ENCODE measurements at places on chromosomes 16 and 17.

DNA sequence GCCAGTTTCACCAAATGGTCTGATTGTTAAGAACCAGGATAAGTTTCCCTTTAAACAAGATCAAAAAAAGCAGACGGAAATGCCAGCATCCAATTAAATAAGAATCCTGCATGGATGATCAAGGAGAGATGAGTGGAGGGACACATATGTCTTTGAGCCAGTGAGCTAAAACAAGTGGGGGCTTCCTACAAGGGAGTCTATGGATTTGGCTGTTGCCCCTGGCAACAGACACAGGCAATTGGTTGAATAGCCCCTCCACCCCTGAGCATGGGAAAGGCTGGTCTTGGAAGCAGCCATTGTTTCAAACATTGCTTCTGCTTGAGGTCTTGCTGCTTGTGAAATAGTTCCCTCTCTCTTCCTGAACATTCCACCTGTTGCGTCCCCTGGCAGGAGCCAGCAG is 374.7 kb upstream of the ERCC4 start:
- no peak for DNase-seq

GRCh38 chr16:68234188-68235107 is 1.5 kb downstream of the ESRP2 start:
- DNase-seq = peak; percentile 63

DNA sequence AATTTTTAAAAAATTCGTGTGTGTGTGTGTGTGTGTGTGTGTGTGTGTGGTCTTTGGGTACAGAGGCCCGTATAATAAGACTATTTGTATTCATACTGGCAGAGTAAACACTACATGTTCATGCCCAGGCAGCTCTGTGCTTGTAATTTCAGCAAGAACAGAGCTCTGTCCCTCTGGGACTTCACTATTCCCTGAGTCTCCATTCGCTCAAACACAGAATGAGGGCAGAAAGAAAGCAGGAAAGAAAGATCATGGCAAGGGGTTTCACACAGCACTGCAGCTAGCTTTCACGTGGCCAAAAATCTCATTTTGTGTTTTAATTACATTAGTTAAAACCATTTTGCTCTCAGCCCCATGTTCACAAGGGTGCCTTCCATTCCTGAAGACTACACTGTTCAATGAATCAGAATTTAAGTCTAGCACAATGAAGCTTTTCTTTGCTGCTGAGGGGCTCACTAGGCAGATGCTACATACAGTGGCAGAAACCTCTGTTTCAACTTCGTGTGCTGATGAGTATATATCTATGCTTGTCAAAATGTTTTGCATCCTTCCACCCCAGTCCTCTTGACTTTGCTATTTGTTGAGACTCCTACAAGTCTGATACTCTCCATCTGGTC is 198.4 kb upstream of the C17orf78 start:
- DNase-seq = no peak

- no peak for DNase-seq
Measured at GRCh38 chr16:61879306-61879705, 156.9 kb downstream of the CDH8 start.

- no peak for DNase-seq
Measured at GRCh38 chr17:58679263-58680037, 12.4 kb downstream of the TEX14 start.

GRCh38 chr16:10080051-10080772 is 102.0 kb downstream of the GRIN2A start:
- no peak for DNase-seq

GRCh38 chr17:21268596-21269188 is 15.5 kb upstream of the NATD1 start:
- no peak for DNase-seq

DNA sequence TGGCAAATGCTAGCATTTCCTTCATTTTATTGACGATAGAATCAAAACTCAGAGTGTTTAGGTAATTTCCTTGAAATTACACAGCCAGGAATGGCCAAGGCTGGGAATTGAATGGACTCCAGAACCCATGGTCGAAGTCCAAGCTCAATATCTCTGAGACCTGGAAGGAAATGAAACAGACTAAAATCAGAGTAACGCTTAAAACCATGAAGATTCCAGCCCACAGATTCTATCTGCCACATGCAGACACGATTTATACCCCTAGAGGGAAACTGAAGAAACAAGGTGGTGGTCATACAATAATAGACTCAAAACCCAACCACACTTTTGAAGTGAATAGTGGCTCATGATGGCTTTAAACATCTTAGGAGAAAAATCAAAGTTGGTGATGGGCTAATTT is 95.6 kb downstream of the PRKCA start:
- no peak for DNase-seq

DNA sequence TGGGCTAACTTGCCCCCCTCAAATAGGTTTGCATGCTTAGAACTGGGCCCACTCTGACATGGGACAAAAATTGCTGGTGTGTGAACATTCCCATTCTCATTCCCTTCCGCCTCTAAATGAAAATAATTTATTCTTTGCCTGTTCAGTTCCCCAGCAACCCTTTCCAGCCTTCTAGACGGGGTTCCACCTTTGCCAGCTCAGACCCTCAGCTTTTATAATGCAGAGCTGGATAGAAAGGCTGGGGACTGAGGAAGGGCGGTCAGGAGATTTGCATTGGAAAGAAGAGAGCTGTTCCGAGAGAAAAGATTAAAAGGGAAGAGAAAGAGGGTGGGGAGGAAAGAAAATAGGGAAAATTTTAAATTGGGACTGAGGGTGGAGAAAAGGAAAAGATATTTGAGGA is 151.1 kb upstream of the WSCD1 start:
- no peak for DNase-seq

GRCh38 chr17:56257075-56257474 is 103.8 kb downstream of the ANKFN1 start:
- no peak for DNase-seq

- DNase-seq = no peak
Measured at GRCh38 chr17:67258821-67259468, 13.9 kb upstream of the HELZ start.
